ENCODE measurements at places on chromosomes 13 and 19.

DNA sequence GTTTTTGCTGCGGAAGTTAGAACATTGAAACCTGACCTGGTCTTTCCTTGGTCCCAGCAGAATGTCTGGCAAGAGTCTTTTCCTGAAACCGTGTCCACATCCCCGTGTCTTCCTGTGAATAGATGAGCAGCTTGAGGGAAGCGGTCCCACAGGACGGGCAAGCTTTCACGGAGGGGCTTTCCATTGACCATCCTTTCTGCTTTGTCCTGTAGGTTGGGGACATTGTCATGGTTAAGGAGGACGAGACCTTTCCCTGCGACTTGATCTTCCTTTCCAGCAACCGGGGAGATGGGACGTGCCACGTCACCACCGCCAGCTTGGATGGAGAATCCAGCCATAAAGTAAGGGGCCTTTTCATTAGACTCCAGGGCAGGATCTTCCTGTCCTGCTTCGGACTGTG is 126.0 kb downstream of the ATP11A start:
- no peak for DNase-seq

GRCh38 chr19:39428283-39429112 is 7.3 kb downstream of the RPS16 start:
- DNase-seq, result peak; percentile 93

DNA sequence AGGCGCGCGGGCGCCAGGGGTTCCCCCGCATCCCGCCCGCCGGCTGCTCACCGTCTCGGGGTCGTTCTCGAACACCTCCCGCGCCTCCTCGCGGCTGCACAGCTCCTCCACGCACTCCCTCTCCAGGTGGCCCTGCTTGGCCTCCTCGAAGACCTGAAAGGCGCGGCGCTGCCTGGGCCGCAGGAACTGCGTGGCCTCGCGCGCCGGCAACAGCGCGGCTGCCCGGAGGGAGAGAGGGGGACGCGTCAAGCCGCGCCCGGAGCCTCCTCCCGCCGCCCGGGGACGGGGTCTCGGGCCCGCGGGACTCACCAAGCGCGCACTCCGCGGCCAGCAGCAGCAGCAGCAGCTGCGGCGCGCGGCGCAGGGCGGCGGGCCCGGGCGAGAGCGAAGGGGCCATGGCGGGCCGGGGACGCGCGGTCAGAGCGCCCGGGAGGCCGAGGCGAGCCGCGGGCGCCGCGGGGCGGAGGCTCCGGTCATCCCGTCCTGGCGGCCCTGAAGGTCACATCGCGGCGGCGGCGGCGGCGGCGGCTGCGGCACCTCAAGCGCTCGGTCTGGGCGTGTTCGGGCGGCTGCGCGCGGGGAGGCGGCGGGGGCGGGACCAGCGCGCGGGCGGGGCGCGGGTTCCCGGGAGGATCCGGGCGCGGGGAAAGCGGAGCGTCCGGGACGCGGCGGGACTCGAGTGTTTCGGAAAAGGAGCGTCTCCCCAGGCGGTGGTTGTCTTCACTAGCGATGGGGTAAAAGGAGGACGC is at the start of gene GAS6:
TSS of gene GAS6 (minus strand) at position 553 of the 749 bp plus-strand sequence. CDS start at position 397, 156 bp downstream.
- DNase-seq, result peak; percentile 73

- DNase-seq, result no peak
These were observed 268.8 kb downstream of the SLITRK1 start for GRCh38 chr13:83613524-83613923.

- no peak for DNase-seq
These were observed 6.4 kb downstream of the POU4F1 start for GRCh38 chr13:78596736-78597601.

DNA sequence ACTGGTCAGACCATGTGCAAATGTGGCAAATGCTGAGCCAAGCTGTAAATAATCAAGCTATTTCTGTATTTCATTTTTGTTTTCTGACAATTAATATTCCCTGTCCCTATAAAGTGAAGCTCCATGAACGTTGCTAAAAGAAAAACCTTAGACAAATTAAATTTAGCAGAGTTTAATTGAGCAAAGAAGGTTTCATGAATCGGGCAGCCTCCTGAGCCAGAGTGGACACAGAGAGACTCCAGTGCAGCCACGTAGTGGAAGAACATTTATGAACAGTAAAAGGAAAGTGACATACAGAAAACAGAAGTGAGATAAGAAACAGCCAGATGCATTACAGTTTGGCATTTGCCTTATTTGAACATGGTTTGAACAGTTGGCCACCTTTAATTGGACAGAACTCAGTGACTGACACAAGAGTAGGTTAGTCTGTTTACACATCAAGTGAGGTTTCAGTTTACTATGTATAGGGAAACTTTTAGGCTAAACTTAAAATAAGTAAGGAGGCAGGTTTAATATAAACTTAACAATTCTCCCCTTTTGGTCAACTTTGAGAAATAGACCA is 69.7 kb downstream of the UFM1 start:
- no peak for DNase-seq

GRCh38 chr19:38977445-38978325 is 2.1 kb upstream of the FBXO17 start:
- DNase-seq, result no peak

DNA sequence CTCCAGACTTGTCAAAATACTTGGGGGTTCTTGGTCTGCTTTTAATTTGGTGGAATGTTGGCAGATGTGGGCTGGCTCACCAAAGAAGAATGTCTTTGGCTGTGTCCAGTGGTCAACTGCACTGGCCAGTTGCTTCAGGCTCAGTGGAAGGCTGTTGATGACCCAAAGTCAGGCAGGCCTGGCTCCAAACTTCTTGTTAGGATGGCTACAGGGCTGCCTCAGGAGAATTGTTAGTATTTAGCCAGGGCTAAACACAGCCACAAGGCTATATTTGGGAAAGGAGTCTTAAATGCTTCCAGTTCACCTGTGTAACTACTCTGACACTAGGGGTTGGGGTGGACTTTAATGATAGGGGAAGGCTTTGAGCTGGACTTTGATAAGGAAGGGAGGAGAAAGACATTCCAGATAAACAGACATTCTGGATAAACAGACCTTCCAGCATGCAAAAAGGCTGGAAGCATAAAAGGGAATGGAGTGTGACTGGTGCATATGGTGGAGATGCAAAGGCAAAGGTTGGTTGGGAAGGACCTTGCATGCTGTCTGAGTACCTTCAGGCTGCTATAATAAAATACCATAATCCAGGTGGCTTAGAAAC is 116.8 kb downstream of the FOXO1 start:
- no peak for DNase-seq

DNA sequence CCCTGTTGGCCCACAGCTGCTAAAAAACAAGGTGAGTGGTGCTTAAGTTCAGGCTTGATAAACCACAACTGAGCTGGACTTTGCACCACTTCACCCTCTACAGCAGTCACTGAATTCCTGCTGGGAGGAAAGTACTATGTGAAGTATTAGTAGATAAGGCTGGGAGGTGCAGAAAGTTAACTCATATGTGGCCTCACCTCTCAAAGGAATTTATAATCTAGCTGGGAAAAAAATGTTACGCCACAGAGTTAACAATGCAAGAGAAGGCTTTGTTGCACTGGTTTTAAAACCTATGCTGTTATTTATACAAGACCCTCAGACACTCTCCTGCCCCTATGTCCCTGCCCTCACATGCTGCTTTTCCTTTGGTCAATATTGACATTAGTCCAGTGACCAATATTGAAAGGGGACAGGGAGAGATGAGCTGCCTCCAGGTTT is 60.9 kb downstream of the LIG4 start:
- no peak for DNase-seq

GRCh38 chr19:47711652-47712242 is 1.5 kb upstream of the EHD2 start:
- no peak for DNase-seq

DNA sequence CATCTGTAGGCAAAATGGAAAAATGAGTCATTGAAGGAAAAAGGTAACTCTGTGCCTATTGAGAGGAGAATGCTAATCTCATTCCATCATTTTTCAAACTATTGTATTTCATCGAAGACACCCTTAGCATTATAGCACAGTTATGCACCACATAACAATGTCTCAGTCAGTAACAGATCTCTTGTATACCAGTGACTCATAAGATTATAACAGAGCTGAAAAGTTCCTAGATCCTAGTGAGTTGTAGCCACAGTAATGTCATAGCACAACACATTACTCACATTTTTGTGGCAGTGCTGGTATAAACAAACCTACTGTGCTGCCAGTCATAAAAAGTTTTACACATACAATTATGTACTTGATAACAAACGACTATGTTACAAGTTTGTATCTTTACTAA is 1077.6 kb downstream of the DIAPH3 start:
- DNase-seq, result peak; percentile 2

DNA sequence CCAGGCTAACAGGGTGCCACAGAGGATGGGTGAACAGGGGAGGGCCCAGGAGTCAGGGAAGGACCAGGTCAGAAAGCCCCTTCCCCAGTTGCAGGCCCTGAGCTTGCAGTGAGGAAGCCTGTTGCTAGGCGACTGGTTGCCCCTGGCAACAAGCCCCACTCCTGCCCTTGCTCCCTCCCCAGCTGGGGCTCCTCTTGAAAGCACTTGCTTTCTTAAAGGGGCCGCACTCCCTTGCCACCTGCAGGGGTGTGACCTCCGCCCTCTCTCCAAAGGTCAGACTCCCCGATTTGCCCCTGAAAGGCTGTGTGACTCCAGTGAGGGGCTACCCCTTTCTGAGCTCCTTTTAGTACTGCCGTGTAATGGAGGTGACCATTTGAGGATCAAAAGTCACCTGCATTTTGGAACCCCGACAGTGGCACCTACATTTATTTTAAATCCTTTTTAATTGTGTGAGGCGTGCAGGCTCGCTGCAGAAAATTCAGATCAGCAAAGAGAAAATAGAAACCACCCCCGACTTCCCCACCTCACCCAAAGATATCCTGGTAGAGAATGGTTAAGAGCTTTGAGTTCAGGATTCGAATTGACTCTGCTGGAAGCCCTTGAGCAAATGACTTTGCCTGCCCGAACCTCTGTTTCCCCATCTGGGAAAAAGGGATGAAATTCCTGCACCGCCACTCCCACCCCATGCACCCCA is 4.8 kb downstream of the FCHO1 start:
- DNase-seq, result no peak

DNA sequence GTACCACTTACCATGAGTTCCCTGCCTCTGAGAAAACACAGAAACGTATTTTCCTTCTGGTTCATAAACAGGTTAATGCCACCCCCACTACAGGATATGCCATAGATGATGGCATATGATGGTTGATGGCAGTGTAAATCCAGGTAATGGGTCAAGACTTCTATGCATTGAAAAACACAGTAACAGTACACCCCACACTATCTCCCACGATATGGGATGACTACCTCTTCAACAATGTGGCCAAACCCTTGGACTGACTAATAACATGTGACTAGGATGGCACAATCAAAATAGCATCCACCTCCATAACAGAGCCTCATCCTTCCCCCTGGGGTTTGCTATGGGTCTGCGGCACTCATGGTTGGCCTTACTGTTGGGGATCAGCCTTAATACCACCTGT is 22.0 kb downstream of the ZNF235 start:
- DNase-seq, result no peak

- no peak for DNase-seq
These were observed 8.8 kb upstream of the KPTN start for GRCh38 chr19:47492571-47493377.

GRCh38 chr13:36344886-36345437 is 1.2 kb downstream of the SPART start:
- no peak for DNase-seq

DNA sequence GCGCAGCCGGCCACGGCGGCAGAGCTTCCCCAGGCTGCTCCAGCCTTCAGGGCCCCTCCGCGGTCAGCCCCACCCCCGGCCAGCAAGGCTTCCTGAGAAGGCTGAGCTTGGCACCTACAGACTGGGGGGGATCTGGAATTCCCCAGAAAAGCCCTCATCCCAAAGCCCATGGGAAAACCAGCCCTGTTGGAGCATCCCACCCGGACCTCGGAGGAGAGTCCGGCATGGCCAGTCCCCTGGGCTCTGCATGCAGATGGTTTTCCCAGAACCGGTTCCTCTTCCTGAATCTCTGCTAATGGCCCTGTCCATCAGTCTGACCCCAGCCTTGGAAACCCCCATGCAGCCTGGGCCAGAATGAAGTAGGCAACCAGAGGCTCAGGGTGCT is 10.3 kb downstream of the RASA3 start:
- no peak for DNase-seq

Measured in hepatic stellate cell (primary cell).